ENCODE measurements at places on chromosomes 3 and 15.

- no peak for DNase-seq
These were observed 116.7 kb downstream of the ARRDC4 start for GRCh38 chr15:98077186-98077585.

DNA sequence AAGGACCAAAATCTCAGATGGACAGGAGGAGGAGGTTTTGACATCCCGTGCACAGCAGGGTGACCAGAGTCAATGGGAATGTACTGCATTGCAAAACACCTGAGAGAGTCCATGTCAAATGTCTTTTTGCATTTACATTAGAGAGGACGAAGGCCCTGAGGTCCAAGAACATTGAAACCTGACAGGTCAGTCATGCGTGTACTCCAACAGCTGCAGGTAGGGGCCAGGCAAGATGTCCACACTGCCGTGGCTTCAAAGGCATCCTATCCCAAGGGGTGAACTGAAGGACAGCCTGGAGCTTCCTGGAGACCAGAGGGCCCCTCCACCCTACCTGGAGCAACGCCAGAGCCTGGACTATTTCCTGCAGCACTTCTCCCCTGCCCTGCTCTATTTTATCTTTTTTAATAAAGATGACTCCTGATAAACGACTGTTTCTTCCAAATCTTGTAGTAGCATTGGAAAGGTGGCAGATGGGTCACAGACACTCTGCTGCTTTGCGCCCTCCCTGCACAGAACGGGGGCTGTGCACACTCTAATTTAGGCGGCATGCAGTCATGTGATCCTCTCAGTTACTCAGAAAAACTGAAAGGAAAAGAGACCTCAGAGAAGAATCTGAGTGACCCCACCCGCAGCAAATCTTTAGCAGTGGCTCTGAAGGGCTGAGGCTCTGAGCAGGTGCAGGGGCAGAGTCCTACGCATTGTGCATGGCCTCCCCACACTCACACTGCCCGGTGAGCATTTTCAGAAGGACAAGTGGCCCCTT, 68.2 kb downstream of the HMCES start:
- no peak for DNase-seq

DNA sequence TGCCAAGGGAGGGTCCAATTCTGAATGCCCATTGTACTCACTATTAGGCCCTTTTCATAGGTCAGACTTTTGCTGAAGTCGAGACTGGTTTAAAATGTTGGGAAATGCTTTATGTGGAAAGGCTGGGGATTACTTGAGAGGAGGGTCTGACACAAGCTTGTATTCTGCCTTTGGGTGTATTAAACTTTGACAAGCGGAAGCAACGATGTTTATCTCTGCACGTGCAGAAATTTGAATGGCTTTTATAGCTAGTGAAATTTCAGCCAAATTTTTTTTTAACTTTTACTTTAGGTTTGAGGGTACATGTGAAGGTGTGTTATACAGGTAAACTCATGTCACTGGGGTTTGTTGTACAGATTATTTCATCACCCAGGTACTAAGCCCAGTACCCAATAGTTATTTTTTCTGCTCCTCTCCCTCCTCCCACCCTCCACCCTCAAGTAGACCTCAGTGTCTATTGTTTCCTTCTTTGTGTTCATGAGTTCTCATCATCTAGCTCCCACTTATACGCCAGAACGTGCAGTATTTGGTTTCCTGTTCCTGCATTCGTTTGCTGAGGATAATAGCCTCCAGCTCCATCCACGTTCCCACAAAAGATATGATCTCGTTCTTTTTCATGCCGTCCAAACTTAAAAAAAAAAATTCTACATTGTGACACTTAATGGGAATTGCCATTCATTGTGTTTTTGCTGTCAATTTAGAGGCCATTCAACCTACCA, 223.0 kb upstream of the BHLHE40 start:
- DNase-seq, result no peak

- DNase-seq, result no peak
These were observed 60.6 kb upstream of the ARNT2 start for GRCh38 chr15:80343554-80343992.

DNA sequence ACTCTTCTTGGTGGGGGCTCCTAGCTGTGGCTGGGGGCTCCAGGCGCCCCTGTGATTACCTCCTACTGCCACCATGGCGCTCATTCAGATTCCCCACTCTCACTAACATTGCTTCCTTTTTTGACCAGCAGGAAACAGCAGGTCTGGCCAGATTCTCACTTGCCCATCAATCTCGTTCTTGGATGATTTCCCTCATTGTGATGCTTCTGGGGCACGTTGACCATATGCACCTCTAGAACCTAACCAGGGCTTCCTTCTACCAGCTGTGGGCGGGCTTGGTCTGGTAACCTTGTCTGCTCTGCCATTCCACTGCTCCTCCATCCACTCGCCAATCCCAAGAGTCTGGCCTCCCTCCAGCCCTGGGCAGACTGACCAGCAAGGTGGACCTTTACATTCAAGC, 35.9 kb upstream of the PTPN23 start:
- no peak for DNase-seq

GRCh38 chr3:71453822-71454511, 129.6 kb downstream of the FOXP1 start:
- no peak for DNase-seq

- DNase-seq, result no peak
These were observed 2.3 kb downstream of the INKA1 start for GRCh38 chr3:49805367-49805782.

- no peak for DNase-seq
These were observed 6.1 kb upstream of the IMPDH2 start for GRCh38 chr3:49035281-49035680.

- no peak for DNase-seq
These were observed 249.3 kb upstream of the VEPH1 start for GRCh38 chr3:157752554-157752953.

GRCh38 chr3:101381809-101382208, 61.4 kb upstream of the IMPG2 start:
- DNase-seq, result no peak

- DNase-seq, result no peak
These were observed 53.6 kb upstream of the CGNL1 start for GRCh38 chr15:57322602-57323250.

GRCh38 chr15:37764733-37765191, 169.7 kb upstream of the TMCO5A start:
- DNase-seq, result no peak

GRCh38 chr3:26915208-26915607, 292.6 kb downstream of the LRRC3B start:
- DNase-seq, result no peak

GRCh38 chr15:76983590-76984375, 11.1 kb upstream of the PSTPIP1 start:
- no peak for DNase-seq

DNA sequence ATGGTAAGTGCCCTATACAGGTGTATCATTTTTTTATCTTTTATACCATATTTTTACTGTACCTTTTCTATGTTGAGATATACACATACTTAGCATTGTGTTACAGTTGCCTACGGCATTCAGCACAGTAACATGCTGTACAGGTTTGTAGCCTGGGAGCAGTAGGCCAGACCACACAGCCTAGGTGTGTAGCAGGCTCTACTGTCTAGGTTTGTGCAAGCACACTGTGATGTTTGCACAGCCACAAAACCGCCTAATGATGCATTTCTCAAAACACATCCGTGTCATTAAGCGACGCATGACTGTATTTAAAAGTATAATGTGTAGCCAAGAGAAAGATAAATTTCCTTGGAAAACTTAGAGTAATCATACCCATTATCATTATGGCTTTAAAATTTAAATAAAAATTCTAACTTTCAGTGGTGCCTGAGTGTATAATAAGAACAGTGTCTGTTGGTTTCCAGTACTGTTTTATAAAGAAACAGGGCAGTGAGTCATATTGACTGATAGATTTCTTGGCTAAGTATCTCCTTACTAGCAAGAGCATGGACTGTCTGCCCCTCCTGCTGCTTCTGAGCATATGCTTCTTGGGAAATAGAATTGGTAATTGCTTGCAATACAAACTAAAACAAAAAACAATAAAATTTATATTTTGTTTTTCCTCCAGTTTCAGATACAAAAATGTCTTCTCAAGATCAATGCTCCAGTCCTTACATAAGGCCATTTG, 18.3 kb downstream of the CALML4 start:
- no peak for DNase-seq

DNA sequence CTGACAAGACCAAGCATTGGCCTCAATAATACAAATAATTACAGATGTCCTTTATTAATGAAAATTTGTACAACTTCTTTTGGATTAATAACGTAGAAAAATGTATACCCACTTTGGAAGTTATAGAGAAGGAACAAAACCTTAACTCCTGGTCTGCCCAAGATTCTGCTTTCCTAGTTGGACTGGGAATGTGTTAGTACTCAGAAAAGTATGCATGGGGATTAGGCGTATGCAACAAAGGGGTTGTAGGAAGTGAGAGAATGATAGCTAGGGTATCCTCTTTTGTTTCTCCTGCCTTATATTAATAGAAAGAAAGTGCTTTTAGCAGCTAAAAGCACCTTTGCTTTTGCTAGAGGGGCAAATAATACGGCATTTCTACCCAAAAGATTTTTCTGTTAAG, 116.2 kb upstream of the LRRFIP2 start:
- no peak for DNase-seq

DNA sequence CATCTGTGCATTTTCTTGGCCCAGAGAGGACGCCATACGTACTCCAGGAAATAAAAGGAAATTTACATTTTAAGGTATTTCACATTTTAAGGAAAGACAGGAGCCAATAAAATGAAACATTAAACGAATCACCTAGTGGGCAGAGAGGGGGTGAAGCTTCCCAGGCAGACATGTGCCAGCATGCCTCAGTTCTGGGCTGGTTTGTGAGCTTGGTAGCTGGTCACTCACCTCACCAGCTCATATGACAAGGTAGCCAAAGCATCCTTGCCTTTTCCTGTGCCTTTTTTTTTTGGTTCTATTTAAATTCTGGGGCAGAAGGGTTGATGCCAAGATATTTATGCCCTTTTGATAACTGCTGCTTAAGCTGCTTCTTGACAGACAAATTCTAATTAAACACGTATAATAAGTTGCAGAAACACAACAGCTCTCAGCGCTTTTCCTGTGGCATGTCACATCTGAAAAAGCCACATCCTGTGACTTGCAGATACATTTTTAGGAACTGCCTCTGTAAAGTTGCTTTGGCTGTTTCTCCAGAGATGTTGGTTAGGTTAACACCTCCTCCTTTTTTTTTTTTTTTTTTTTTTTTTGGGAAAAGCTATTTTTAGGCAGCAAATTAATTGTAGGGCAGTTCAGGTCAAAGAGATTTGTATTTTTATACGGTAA, 218.6 kb downstream of the PDCD6IP start:
- no peak for DNase-seq

GRCh38 chr3:3191675-3192285, 12.3 kb upstream of the CRBN start:
- DNase-seq, result no peak

DNA sequence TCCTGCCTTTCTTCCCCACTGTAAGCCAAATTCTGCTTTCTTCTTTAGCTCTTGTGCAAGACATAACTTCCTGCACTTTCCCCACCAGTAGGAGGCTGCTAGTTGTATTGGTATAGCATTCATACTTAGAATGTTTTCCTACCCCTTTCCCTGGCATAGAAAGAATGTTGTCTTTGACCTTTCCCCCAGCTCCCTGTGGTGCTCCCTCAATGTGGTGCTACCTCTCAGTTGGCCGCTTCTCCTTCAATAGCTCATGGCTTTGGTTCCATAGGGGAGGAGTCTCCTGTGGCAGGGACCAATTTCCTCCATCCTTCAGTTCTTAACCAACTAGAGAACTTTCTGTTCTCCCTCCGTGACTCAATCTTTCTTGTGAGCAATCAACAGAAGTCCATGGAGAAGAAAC, 67.5 kb upstream of the AKAP13 start:
- no peak for DNase-seq

GRCh38 chr3:187315872-187316271, 24.3 kb upstream of the MASP1 start:
- no peak for DNase-seq

DNA sequence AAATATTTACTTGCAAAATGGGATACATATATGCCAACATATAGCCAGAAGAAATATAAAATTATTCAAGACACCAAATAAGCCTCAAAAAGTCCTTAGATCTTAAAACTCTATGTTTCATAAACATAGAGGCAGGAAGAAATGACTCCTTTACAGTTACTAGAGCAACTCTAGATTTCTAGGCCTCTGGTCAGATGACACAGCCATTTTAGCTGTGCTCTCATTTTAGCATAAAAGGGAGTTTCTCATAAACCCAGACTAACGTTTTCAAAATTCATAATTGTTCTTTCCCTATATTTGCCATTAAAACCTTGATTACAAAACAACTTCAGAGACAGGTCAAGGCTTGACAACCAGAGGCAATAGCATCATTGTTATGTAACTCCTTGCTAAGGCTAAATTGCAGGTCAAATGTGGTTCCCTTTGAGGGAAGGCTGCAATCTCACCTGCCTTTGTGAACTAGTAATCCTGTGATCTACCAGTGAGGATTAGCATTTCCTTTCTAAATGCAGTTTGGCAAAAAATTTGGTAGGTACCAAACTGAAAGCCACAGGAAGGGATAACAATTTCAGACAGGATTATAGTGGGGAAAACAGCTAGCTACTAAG, 8.2 kb downstream of the THOC7 start:
- DNase-seq, result no peak

DNA sequence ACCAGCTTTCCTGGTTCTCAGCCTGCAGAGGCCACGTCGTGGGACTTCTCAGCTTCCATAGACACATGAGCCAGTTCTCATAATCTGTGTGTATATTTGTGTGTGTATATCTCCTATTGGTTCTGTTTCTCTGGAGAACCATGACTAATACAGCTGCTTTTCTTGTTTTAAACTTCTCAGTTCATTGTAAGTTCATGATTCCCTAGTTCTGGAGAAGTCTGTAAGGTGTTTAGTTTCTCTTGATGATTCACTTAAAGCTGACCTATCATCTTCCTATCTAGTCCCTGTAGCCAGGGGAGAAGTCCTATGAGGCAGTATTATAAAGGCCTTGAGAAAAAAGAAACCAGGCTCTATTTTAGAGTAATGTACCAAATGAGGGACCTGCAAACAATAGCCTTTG, 147.7 kb downstream of the RYR3 start:
- DNase-seq, result no peak

- no peak for DNase-seq
These were observed 160.9 kb upstream of the MME start for GRCh38 chr3:154919226-154919625.

- DNase-seq, result no peak
These were observed 174.1 kb upstream of the SLCO3A1 start for GRCh38 chr15:91679447-91679846.

DNA sequence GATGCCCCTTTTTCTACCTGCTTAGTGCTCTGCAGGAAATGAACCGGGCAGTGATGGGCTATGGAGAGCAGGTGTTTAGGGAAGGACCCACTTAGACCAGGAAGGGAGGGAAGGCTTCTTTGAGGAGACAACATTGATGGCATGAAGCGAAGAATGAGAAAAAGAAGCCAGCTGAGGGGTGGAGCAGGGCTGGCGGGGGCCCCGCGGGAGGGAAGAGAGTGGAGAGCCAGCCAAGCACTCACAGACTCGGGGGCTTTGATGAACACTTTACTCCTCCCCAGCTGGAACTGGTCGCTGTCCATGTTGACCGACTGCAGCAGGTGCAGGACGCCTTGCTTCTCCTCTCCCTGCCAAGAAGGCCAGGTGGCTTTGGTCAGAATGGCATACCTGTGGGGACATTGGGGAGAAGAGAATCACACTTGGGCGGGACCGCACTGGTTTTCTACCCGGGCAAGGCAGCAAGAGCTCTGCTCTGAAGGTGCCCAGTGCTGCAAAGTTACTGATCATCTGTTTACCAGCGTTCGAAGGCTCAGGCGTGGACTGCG, 28.4 kb upstream of the LDHAL6B start:
- DNase-seq, result no peak

GRCh38 chr3:177680472-177680821, 483.2 kb upstream of the TBL1XR1 start:
- no peak for DNase-seq

Measured in GOT3 (cell line).